NCI-H2081 (cell line): ENCODE measurements at places on chromosomes 4 and X.

DNA sequence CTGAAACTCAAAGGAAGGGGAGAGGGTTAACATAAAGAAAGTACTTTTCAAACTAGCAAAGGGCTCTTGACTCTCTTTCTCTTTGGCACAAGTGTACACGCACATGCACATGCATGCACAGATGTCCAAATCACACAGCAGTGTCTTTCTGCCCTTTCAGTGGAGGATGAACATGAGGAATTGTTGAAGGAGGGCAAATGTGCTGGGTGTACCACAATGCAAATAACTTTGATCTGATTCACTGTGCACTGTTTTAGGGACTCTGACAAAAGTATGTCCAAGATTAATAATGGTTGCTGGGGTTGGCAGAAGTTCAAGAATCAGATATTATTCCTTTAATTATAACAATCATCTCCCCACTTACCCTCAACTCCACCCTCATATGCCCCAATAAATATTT lies 93.8 kb downstream of the GPC4 start:
- DNase-seq = no peak

DNA sequence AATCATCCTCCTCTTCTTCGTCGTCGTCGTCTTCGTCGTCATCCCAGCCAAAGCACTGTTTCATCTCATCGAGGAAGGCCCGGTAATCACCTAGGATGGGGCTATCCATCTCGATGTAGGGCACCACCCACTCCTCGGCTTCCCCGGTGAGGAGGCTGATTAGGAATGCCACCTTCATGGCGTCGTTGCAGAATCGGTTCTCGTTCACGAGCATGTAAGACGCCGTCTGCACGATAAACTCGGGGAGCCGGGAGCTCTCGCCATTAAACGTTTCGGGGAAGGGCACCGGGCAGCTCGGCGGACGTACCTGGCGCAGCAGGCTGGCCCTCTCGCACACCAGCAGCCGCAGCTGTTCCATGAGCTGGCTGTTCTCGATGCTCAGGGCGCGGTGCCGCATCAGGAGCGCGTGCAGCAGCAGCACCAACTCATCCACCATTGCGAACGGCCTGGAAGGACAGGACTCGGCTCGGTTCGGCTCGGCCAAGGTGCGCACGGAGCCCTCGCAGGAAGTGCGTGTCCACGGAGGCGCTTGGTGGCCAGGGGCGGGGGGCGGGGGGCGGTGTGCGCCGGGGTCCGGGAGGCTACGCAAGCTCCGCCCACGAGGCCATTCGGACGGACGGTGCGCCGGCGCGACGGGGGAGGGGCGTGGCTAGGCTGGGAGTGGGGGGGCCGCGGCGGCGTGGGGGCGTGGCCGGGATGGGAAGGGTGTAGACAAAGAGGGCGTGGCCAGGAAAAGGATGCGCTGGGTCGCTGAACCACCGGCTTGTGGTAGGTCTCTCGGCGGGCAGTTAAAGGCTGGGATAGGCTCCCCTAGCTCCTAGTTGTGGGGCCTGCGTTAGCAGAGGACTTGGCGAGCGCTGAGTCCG lies at the start of gene LDOC1:
Gene LDOC1 (minus strand): TSS at position 544 of the 866 bp plus-strand sequence. CDS start 108 bp downstream, at position 436.
- DNase-seq = peak; percentile 56

GRCh38 chrX:132858018-132858417 lies 100.4 kb downstream of the HS6ST2 start:
- no peak for DNase-seq

DNA sequence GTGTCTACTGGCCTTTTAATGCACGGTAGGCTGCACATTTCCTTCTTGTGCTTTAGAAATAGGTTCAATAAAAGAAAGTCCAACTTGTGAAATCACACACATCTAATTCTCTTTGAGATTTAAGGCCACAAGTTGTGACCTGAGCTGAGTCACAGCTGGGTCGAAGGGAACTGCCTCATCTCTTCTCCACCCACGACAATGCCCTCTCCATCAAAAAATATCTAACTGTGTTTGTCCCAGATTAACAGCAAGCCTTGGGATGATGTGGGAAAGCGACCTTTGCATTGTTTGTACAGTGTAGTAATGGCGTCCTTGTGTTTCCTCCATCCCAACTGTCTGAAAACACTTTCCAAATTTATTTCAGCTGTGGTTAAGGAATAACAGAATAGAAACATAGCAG lies 168.9 kb downstream of the AMELX start:
- DNase-seq = no peak
